ENCODE measurements at places on chromosomes 3 and 15. TPM values are rescaled to one million over a fixed set of nuclear protein-coding genes. Genes with fewer than 3 reads are reported as not detected.

DNA sequence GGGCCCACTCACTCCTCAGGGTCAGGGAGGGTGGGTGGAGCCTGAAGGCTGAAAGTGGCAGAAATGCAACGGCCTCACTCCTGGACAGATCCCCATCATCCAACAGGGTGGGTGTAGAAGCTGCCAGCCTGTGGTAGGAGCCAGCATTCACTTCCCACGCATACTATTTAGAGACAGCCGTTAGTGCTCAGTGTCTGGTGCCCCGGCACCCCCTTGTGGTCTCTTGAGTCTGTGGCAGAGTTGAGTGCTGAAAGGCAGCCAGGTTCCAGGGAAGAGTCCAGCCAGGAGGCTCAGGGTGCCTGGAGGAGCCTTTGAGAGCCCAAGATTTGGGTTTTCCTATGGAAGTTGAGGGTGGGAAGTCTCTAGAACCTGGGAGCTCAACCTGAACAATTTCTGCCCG, 2.1 kb upstream of the GNAT1 start:
- peak; percentile 62 for DNase-seq

Gene GRAMD2A
- 0.43 TPM for total RNA-seq

DNA sequence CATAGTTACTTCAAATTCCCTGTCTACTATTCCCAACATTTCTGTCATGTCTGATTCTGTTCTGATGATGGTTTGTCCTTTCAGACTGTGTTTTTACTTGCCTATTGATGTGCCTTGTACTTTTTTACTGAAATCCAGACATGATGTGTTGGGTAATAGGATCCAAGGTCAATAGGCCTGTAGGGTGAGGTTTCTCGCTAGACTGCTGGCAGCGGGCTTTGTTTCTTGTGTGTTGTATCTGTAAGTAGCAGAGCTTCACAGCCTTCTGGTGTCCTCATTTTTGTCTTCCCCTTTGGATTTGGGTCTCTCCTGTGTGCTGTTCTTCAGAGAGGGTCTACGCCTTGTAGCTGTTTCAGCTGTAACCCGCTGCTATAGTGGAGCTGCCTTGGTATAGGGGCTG, 140.3 kb downstream of the GABRG3 start:
- DNase-seq = no peak

- DNase-seq = no peak
Measured at GRCh38 chr3:4587061-4587837, 94.1 kb downstream of the ITPR1 start.

DNA sequence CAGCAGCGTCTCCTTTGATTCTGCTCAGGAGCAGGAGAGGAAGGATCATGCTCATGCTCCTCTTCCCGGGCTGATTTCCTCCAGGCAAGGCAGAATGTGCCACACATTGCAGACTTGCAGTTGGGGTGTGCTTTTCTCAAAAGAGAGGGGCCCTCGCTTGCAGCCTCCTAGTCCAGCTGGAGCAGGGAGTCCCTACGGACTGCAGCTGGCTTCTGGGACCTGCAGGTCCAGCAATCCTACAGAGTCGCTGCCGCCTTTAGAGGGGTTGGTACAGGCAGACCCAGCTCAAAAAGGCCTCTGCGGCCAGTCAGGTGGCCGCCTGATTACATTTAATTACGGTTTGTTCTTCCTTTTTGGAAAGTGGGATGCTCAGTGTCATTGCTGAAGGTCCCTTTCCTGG, 173.9 kb downstream of the NSMCE3 start:
- no peak for DNase-seq

Gene ATG7
- total RNA-seq = 22.1 TPM

DNA sequence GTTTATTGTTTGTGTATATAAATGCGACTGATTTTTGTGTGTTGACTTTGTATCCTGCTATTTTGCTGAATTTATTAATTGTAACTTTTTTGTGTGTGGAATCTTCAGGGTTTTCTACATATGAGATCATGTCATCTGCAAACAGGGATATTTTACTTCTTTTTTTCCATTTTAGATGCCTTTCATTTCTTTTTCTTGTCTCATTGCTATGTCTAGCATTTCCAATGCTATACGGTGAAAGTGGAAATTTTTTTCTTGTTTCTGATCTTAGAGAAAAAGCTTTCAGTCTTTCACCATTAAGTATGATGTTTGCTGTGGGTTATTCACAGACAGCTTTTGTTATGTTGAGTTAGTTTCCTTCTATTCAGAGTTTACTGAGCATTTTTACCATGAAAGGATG, 31.4 kb downstream of the COMMD2 start:
- DNase-seq = no peak

DNA sequence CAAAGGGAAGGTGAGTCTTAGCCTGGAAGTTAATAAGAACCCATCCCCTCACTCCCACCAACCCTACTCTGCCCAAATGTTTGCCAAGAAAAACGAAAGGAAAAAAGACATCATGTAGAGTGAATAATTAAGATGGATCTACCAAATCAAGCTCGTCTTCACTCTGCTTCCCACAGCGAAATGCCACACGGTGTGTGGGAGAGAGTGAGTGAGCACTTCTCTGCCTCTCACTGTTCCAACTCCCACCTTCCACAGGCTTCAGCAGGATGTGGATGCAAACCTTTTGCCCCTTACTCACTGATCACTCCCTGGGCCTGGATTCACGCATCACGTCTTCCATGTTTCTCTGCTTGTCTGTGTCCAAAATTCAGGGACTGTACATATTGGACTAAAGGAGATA, 85.4 kb downstream of the WDR76 start:
- no peak for DNase-seq

Gene IGSF11
- not detected for total RNA-seq

GRCh38 chr15:89450076-89451006, 46.0 kb downstream of the RHCG start:
- DNase-seq = no peak

DNA sequence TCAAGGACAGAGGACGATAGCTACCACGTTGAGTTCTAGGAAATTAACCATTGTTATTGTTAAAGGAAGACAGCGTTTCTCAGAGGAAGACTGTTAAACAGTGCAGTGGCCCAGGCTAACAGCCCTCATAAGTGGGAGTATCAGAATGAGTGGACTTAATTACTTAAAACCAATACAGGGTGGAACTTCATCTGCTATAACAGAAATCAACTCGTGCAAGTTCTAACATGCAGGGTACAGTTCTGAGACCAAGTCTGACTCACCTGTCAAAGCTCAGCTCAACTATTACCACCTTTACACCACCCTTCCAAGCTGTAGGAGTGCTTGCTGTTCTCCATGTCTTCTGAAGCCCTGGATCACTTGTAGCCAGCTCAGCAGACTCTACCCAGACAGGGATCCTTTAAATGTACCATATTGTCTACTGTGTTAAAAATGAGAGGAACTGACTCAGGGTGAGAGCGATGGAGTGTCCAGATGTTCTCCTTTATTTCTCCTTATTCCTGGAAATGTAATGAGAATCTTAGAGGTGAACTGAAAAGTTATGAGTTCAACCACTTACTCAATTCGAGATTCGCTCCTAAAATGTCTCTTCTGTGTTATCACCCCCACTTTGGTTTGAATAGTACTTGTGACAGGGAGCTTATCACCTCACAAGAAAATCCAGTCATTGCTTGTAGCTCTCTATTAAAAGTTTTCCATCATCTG, 26.5 kb downstream of the CD86 start:
- no peak for DNase-seq

DNA sequence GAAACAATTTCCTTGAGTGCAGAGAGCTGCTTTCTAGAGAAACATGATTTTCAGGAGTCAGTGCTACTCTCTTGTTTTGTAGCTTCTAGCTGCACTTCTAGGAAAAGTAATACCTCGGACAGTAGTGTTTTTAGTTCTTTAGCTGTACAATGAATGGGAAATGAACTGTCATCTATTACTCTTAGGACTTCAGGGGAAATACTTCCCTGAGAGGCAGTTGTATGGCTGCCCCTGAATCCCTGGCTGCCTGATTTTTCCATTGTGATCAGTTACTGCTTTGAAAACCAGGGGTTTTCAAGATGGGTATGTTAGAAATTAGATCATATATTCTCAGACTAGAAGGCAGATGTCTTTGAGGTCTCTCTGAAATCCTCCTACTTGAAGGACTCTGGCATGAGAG, 200.3 kb upstream of the SEMA6D start:
- DNase-seq = no peak

Gene MNS1
- total RNA-seq = 1.7 TPM

Data from NCI-H460 (cell line).